ENCODE measurements at places on chromosomes 2 and 18.

GRCh38 chr18:21167641-21168377 lies 56.2 kb upstream of the ROCK1 start:
- DNase-seq, result peak; percentile 91

DNA sequence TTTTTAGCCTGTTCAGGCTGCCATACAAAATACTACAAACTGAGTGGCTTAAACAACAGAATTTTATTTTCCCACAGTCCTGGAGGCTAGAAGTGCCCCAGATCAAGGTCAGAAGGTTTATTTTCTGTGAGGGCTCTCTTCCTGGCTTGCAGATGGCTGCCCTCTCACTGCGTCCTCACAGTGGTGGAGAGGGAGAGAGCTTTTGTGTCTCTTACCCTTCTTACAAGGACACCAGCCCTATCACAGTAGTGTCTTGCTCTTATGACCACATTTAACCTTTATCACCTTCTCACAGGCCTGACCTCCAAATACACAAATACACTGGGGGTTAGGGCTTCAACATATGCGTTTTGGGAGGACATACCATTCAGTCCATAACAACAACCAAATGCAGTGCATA lies 11.7 kb downstream of the WDR7 start:
- DNase-seq, result no peak

GRCh38 chr2:133123393-133123792 lies 444.9 kb downstream of the NCKAP5 start:
- DNase-seq, result peak; percentile 48

GRCh38 chr18:33212363-33212762 lies 228.2 kb downstream of the CCDC178 start:
- peak; percentile 15 for DNase-seq

- no peak for DNase-seq
Observed at GRCh38 chr2:30336978-30337841, 105.9 kb downstream of the LBH start.

GRCh38 chr18:10032331-10033015 lies 118.7 kb downstream of the VAPA start:
- DNase-seq, result no peak

DNA sequence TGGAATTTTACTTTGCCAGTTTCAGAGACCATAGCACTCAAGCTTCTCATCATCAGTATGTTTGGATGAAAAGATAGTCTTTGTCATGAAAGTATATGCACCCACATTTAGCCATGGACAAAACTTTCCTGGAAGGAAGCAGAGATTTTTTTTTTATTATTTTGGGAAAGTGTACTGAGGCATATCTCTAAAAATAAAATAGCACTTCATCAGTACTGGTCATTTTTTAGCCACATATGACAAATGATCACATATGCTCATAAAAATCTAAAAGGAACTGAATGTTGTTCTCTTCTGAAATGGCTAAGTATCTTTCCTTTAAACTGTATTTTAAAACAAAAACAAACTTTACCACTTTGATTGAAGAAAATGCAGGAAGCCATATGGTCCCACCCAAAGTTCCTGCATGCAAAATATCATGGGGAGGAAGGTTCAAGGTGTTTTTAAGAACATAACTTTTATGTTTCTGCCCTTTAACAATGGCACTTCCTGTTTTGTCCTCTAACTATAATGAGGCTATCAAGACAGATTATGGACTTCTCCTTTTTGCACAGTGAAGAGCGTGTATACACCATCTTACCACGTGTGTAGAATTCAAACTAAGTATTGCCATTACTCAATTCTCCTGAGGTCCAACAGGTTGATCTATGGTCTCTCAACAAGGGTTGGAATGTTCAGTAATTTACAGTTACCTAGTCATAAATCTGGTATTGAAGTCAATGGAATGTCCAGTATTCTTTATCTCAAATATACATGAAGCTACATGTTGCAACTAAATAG lies 77.1 kb upstream of the SLC39A10 start:
- DNase-seq, result no peak

DNA sequence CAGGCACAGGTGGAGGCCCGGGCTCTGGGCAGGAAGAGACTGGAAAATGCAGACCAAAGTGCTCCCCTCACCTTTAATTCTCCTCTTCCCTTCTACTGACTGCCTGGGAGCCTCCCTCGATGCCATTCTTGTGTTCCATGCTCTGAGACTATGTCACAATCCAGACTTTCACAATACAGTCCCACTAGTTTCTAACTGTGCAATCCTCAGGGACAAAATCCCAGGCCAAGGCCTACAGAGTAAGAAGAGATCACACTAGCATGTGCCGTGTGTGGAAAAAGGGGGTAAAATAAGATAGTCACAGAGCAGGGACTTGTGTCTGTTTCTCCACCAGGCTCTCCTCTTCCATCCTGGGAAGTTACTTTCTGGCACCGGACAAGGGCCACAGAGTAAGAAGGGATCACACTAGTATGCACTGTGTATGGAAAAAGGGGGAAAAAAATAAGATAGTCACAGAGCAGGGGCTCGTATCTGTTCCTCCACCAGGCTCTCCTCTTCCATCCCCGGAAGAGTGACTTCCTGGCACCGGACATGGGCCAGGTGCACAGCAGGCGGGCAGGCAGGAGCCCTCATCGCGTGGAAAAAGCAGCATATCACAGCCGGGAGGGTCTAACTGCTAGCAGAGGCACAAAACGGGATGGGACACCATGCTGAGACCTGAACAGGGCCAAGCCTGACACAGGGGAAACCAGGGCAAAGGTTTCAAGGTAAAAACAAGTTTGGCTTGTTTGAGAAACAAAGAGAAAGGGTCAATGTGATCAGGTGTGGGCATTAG lies 9.6 kb downstream of the CYB5A start:
- no peak for DNase-seq

DNA sequence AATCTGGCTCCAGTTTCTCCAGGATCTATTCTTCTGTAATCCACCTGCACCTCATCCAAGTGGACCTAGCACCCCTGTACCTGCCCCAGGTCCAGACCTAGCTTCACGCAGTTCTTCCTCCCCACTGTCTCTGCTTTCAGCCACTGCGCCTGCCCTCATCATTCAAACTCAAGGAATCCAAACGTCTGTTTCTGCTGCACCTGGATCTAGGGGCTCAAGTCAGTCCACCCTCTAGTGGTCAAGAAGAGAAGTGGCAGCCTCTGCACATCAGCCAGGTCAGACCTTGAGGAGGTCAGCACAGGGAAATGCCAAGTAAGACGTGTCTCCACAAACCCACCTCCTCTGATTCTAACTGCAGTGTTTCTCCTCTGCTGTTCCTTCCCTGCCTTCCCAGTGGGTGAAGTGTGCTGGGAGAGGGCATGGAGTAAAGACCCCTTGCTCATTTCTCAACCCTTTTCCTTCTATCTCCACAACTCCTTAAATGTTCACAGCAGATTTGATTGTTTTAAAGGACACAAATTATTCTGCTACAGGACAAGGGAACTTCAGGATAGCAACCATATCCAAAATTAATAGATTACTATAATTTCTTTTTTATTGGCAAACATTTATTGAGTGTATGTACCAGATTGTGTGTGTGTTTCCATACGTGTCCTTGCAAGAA lies 8.6 kb upstream of the RNF152 start:
- peak; percentile 16 for DNase-seq

GRCh38 chr2:237998530-237998929 lies 31.7 kb downstream of the UBE2F start:
- no peak for DNase-seq

DNA sequence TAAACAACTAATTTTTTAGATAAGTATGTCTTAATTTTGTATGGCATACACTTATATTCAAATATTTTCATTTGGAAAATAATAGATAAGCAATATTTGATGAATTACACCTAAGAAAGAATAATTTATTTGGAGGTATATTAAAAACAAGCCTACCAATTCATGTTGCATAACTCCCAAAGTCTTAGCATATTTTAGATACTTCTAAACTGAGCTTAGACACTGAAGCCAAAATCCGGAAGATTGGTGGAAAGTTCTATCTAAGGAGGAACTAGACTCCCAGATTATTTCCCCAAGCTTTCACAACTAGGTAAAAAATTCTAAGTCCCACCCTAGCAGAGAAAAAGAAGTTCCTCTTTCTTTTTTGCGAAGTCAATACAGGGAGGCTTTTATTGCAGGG lies 221.0 kb upstream of the MMADHC start:
- DNase-seq, result no peak

GRCh38 chr2:153476491-153476815 lies 2.1 kb downstream of the RPRM start:
- no peak for DNase-seq

DNA sequence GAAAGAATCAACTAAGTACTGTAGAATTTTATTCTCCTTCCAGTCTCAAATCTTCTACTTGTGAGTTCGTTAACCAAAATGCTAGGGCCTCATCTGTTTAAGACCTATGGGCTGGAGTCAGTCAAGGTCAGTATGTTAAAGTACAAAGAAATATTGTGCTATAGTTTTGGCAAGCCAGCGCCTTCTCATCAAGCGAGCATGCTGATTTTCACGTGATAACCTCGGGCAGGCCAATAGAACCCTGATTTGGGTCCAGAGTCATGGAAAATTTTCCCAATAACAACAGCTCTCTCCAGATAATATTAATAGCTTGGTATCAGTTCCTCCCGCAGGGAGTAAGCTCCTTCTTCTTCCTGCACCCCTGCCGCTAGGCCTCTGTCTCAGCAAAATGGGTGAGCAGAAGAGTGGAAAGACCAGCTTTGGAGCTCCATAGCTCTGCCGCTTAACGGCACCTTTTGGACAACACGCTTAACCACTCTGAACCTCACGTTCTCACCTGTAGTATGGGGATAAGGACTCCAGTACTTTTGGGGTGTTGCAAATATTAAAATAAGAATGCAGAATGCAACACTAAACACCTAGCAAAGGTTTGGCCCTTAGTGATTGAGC lies 11.7 kb downstream of the CABLES1 start:
- DNase-seq, result no peak

- DNase-seq, result no peak
Observed at GRCh38 chr2:68811364-68811763, 59.8 kb downstream of the BMP10 start.

GRCh38 chr2:119291588-119292167 lies 68.0 kb downstream of the STEAP3 start:
- DNase-seq, result no peak

DNA sequence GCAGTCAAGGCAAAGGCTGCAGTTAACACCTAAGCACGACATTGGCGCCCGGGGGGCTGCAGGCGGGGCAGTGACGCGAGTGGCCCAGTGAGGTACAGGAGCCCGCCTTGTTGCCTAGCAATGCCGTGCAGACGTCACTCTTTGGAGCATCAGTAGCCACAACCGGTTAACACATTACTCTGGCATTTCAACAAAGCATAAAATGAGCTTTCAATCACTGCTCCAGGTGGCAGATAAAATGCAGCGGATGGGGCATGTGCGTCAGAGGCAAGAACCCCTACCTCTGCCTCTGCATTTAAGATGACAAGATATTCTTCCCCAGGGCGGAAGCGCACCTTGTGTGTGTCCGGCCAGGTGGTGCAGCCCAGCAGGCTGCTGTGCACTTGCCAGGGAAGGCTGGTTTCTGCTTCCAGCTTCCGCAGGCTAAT lies 139.4 kb downstream of the MTCL1 start:
- peak; percentile 87 for DNase-seq

- no peak for DNase-seq
Observed at GRCh38 chr2:169839954-169840746, 12.9 kb downstream of the UBR3 start.

GRCh38 chr18:50075772-50076171 lies 119.2 kb downstream of the MYO5B start:
- no peak for DNase-seq

DNA sequence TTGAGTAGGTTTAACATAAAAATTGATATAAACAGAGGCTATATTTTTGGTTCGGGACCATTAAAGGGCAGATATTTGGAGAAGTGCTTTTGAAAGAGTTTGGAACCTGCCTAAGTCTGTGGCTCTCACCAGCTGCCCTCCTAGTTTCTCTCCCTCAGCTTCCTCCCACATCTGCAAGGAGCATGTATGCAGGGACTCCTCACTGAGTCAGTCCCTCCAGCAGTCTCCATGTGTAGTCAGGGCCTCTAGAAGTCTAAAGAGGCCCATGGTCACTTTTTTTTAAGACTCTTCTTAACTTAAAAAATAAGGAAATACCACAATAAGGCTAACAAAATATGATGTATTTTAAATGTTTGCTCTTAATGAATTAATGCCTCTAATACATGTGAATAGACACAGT lies 220.0 kb upstream of the TANK start:
- DNase-seq, result no peak

- DNase-seq, result no peak
Observed at GRCh38 chr2:68365087-68365486, at the start of gene PLEK. TSS of gene PLEK (plus strand) at chr2:68365282. CDS start at chr2:68365352, 70 bp downstream.

DNA sequence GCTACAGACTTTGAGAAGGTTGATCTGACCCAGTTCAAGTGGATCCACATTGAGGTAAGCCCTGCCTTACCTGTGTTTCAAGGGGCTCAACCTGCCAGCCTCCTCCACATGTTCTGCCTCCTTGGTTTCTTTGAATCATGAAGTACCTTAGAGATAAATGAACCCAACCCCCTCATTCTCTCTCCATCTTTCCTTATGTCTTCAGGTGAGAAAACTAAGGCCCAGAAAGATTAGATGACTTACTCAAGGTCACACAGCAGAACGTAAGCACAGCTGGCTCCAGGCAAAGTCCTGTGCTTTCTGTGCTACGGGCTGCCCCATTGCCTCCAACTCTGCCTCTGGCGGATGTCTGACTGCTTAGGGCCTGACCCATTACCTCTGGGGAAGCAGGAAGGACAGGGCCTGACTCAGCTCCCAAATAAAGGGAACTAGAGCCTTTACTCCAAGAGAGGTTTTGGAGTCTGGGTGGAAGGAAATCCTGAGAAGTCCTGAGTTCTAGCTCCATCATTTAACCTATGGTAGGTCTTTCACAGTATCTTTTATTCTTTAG lies 10.3 kb downstream of the KHK start:
- DNase-seq, result no peak

- DNase-seq, result no peak
Observed at GRCh38 chr2:238401551-238401950, 25.2 kb upstream of the ASB1 start.

DNA sequence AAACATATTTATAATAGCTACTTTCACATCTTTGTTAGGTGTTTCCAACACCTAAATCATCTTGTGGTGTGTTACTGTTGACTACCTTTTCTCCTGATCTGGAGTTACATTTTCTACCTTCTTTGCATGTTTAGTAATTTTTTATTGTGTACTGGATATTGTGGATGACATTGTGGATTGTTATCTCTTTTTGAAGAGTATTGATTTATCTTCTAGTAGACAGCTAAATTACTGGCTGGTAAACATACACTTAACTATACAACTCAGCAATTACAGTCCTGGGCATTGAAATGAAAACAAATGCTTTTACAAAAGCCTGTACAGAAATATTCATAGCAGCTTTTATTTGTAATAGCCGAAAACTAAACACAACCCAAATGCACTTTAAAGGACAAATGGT lies 150.8 kb downstream of the PTRHD1 start:
- DNase-seq, result no peak

DNA sequence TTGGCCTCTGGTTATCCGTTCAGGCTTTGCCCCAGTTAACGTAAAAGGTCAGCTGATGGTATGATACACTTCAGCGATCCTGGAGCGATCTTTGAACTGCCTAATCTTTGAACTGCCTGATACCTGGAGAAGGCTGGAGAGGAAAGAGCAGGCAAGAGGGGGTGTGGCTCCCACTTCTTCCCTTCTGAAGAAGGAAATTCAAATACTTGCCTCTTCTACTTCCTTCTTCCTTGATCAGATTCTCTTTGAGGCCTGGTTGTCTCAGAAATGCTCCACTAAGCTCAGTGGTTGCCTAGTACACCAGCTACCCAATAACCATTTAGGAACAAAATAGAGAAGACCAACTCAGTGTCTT lies 619 bp downstream of the GALM start:
- DNase-seq, result no peak
